ENCODE measurements at places on chromosomes 4 and X.

- no peak for DNase-seq
Observed at GRCh38 chr4:39032218-39033085, at the start of gene TMEM156. Gene TMEM156 (minus strand): TSS chr4:39032409. CDS start chr4:39032313, 96 bp downstream.

DNA sequence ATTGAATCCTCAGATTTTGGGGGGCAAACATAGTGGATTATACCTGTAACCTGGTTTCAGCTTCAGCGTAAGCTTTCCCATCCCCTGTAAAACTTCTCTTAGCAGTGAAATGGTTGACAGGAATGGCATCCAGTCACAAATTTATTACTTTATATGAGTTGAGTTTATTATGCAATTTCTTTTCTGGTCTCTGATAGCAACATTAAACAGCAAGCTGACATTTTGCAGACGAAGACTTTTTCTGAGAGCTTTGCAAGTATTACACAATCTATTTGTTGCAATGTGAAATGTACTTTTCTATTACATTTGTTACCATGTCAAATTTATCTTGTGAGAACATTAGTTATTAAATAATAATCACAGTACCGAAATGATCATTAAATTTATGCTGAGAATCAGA, 60.6 kb downstream of the GSPT2 start:
- no peak for DNase-seq

DNA sequence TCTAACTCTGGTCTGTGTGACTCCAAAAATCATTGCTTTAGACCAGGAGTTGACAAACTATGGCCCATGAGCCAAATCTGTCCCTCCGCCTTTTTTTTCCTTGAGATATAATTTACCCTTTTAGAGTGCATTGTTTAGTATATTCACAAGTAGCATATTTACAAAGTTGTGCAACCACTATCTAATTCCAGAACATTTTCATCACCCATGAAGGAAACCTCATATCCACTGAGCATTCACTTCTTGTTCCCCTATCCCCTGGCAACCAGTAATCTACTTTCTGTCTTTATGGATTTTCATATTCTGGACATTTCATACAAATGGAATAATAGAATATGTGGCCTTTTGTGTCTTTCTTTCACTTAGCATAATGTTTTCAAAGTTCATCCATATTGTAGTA, 67.4 kb upstream of the CITED1 start:
- no peak for DNase-seq

DNA sequence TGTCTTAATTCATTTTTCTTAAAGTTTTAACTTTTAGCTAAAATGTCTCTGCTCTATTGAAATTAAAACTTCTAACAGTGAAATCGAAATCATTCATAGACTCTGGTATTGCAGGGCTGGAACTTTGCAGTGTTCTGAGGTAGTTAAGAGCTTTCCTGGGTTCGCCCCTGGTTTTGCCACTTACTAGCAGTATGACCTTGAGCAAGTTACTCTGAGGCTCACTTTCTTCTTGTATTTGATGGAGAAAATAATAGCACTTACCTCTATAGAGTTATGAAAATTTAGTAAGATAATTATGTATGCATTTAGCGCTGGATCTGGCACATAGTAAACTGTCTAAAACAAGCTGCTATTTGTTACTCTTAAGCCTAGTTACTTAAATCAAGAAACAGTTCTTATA, 1.7 kb downstream of the SLAIN2 start:
- no peak for DNase-seq

- DNase-seq: no peak
Observed at GRCh38 chrX:21721195-21721594, 36.7 kb downstream of the SMPX start.

- DNase-seq: no peak
Observed at GRCh38 chrX:64456828-64457227, 61.6 kb upstream of the MTMR8 start.

- no peak for DNase-seq
Observed at GRCh38 chrX:99914635-99915034, 495.4 kb downstream of the PCDH19 start.

GRCh38 chr4:120007191-120007871, 59.3 kb downstream of the MAD2L1 start:
- no peak for DNase-seq

DNA sequence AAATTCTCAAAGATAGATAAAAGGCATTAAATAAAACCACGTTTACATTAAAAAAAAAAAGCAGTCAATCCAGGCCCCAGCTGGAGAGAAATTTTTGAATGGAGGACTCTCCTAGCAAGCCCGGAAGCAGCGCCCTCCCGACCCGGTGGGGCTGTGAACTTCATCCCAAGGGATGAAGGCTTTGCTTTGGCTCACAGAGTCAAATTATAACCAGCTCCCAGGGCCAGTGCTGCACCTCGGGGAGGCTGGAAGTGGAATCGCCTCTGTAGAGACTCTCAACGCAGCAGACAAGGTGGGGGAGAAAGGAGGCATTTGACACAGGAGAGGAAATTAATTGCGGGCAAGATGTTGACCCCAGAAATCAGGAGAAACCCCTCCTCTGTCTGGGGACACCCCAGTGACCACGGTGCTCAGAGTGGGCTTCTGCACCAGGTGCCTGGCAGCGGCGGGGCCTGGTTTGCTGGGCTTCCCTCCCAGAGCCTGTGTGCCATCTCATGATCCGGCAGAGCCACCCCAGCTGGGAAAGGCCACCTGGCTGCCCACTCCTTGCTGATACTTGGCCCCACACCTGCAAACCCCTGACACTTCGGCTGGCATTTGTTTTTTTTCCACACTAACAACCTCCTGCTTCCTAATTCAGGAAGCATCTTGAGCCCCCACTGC, 71.7 kb downstream of the ABLIM2 start:
- no peak for DNase-seq

- no peak for DNase-seq
Observed at GRCh38 chrX:152876931-152877840, 20.7 kb upstream of the ZNF185 start.

GRCh38 chrX:111649638-111650037, 31.3 kb upstream of the ALG13 start:
- DNase-seq: no peak

GRCh38 chr4:158966091-158966490, 136.8 kb upstream of the RAPGEF2 start:
- no peak for DNase-seq

GRCh38 chrX:119118780-119119395, 8.7 kb downstream of the KIAA1210 start:
- peak; percentile 29 for DNase-seq

DNA sequence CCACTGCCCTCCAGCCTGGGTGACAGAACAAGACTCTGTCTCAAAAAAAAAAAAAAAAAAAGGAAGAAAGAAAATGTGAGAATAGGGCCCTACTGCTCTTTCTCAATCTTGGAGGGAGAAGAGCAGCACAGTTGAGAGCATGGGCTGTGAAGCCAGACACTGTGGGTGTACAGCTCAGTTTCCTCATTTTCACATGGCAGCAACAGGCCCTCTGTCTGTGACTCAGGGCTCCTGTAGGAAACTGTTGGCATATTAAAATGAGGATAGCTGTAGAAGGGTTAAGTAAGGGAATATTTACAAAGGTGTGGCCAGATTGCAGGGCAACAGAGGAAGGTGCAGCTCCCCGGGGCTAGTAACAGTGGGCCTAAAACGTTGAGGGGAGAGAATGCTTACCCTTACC, 3.4 kb downstream of the AKAP14 start:
- no peak for DNase-seq

GRCh38 chrX:47218920-47219815, 687 bp downstream of the CDK16 start:
- peak; percentile 59 for DNase-seq

- DNase-seq: no peak
Observed at GRCh38 chr4:82753725-82754410, 44.7 kb downstream of the SCD5 start.

- DNase-seq: no peak
Observed at GRCh38 chrX:6374556-6374955, 145.9 kb upstream of the NLGN4X start.

DNA sequence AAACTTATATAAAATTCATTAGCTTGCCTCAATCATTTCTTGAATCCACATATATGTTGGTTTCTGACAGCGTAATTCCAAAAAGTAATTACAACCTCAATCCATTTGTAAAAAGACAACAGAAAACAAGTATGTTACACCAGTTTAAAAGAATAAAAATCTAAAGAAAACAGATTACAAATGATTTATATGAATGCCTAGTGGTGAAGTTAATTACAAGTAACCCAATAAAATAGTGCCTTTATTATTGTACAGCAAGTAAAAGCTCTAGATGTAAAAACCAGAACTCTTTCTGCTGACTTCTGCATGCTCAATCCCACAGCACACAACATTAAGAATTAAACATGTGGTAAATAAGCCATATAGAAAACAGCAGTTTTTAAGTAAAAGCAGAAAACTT, 197.8 kb downstream of the MAB21L2 start:
- DNase-seq: no peak

GRCh38 chrX:135893294-135893817, at the start of the genes CT45A10 and SAGE1:
Gene CT45A10 (minus strand): TSS chrX:135893444. CDS start chrX:135885344, 8,100 bp downstream.
Gene SAGE1 (plus strand): TSS chrX:135893716. CDS start chrX:135896243, 2,527 bp downstream.
- no peak for DNase-seq

GRCh38 chr4:152862608-152863007, 73.5 kb upstream of the FHDC1 start:
- DNase-seq: no peak

DNA sequence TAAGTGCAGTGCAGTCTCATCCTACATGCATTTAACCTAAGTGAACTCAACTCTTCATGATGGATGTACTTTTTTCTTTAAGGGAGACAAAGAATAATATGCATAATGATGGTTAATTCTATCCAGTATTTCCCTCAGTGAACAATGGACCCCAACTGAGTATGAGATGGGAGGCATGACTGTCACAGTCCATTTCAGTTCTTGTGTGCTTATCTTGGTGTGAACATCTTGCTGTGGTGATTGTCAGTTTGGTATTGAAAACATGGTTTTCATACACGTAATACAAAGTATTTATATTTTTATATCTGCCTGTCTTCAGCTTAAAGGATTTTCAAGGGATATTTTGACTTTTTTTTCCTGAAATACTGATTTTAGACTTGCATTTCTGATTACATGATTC, 72.0 kb upstream of the NDUFC1 start:
- DNase-seq: no peak

GRCh38 chr4:67723949-67724348, 23.0 kb upstream of the UBA6 start:
- no peak for DNase-seq

GRCh38 chrX:131816551-131817136, 206.5 kb upstream of the STK26 start:
- no peak for DNase-seq

GRCh38 chr4:53040459-53040815, 178.3 kb downstream of the RASL11B start:
- no peak for DNase-seq

All from progenitor cell of endocrine pancreas (in vitro differentiated cells).